HTR-8/SVneo (cell line): ENCODE measurements at places on chromosomes 16 and 17.

- DNase-seq, result no peak
These were observed 23.2 kb upstream of the NAGLU start for GRCh38 chr17:42512733-42513251.

- no peak for DNase-seq
These were observed 100.5 kb downstream of the NF1 start for GRCh38 chr17:31195305-31195704.

GRCh38 chr17:79777894-79778503 is at the start of gene CBX2:
Gene CBX2 (plus strand): TSS chr17:79778148. CDS start chr17:79778236, 88 bp downstream.
- peak; percentile 82 for DNase-seq

DNA sequence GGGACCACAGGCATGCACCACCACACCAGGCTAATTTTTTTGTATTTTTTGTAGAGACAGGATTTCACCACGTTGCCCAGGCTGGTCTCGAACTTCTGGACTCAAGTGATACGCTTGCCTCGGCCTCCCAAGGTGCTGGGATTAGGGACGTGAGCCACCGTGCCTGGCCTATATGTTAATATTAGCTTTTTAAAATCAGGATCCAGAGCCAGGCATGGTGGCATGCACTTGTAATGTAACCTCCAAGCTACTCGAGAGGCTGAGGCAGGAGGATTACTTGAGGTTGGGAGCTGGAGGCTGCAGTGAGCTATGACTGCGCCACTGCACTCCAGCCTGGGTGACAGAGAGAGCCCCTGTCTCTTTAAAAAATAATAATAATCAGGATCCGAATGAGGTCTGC is 8.5 kb upstream of the ADCY7 start:
- DNase-seq, result no peak

DNA sequence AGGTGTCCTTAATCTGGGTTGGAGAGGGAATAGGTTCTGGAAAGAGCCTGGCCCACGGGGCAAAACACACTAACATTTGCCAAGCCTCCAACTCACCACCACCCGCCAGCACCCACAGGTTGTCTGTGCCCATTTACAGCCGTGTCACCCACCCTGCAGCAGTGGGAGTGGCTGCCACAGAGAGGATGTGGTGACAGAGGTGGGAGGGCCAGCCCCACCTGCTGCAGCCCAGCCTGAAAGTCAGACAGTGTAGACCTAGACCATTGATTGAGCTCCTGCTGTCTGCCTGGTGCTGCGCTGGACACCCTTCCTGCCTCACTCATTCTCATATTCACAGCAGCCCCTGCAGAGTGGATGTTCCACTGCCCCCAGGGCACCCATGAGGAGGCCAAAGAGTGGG is 44.7 kb downstream of the IL21R start:
- no peak for DNase-seq

- DNase-seq, result peak; percentile 78
These were observed 832 bp upstream of the SRRM2 start for GRCh38 chr16:2751577-2752034.

DNA sequence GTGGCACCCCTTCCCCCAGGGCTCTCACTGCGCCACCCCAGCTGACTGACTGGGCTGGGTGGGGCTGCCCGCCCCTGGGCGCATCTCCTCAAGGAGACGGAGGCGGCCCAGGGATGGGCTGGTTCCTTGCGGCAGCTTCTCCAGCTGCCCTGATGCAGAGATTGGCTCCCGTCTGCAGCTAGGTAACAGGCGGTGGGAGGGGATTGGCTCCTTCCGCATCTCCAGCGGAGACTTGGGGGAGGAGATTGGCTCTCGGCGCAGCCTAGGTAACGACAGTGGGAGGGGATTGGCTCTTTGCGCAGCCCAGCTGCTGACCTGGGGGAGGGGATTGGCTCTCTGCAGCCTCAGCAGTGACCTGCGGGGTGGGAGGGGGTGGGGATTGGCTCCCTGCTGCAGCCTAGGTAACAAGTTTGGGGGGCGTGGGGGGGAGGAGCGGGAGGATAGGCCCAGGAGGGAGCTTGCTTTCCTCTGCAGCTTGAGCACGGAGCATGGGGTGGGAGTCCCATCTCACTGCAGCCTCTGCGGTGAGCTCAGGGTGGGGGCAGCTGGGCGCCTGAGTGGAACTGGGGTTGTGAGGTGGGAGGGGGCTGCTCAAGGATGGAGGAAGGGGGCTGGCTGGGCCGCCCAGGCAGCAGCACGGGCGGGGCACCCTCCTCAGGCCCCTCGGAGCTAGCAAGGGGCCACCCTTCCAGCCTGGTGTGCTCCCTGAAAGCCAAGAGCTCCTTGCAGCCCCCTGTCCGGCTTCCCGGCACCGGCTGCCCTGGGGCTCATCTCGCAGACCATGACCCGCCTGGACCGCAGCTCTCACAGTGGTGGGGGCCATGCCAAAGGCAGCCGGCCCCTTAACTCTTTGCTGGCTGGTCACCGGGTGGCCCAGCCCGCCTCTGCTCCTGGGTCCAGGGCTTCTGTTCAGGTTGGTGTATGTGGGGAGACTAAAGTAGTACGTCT is 6.4 kb downstream of the NFE2L1 start:
- no peak for DNase-seq

GRCh38 chr16:28898266-28898665 is 20.0 kb downstream of the ATP2A1 start:
- no peak for DNase-seq

GRCh38 chr16:85633438-85633743 is 20.3 kb downstream of the GSE1 start:
- DNase-seq, result no peak

GRCh38 chr16:88619859-88620815 is 18.2 kb upstream of the IL17C start:
- no peak for DNase-seq

DNA sequence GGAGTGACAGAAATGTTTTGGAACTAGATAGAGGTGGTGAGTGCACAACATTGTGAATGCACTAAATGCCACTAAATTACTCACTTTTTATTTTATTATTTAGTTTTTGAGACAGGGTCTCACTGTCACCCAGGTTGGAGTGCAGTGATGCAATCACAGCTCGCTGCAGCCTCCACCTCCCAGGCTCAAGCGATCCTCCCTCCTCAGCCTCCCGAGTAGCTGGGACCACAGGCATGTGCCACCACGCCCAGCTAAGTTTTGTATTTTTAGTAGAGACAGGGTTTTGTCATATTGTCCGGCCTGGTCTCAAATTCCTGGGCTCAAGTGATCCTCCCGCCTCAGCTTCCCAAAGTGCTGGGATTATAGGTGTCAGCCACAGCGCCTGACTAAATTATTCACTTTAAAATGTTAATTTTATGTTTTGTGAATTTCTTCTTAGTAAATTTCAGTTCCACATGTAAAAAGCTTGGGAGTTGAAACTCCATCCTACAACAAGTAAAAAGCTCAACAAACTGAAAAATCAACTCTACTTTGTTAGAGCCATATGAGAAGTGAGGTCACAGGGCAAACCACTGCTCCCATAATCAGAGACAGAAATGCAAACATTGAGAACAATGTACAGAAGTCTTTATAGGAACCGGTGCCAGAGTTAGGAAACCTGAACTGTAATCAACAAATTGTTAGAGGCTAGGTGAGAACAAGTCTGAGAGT is 13.8 kb upstream of the SLC5A10 start:
- no peak for DNase-seq

GRCh38 chr16:50756473-50756872 is 14.6 kb downstream of the CYLD start:
- DNase-seq, result no peak

GRCh38 chr16:19804538-19805323 is 79.9 kb downstream of the GPRC5B start:
- no peak for DNase-seq

DNA sequence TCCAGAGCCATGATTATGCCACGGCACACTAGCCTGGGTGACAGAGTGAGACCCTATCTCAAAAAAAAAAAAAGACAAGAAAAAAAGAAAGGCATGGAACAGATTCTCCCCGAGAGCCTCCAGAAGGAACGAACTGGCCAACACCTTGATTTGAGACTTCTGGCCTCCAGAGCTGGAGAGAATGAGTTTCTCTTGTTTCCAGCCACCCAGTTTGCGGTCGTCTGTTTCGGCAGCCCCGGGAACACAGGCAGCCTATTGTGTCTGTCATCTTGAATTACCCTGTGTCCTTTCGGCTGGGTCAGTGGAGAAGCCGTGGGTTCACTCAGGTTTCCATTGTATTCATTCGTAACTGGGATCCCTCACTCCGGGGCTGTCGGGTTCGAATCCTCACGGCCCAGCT is 83.9 kb downstream of the RPA1 start:
- DNase-seq, result no peak

DNA sequence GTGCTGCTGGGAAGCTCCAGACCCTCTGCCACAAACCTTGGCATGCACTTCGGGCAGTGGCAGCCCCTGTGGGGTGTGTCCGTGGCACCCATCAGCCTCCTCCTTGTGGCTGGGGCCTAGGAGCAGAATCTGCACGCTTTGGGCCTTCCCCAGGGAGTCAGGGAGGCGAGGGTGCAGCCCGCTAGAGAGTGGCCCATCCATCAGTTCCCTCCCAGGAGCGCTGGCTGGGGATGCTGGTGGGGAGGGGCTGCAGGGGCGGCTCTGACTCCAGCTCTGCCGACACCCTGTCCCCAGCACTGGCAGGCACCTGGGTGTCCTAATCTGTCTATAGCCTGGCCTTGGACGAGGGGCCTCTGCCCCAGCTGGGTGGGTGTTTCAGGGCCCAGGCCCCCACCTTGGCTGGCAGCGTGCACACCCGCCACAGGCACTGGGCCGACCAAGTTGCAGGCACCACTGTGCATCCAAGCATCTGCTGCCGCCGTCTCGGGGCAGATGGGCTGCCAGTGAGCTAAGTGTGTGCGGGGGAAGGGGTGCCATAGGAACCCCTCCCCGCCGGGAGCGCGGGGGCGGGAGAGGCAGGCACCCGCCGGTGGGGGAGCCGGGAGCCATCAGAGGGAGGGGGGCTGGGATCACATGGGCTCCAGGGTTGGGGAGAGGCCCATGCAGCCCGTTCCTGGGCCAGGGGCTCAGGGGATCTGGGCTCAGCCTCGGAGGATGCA is 30.2 kb downstream of the ENDOV start:
- DNase-seq, result no peak
